ENCODE measurements at places on chromosomes 7 and 10.
A peak's percentile ranks its signal among the peaks of the same experiment; 100 is the strongest.

DNA sequence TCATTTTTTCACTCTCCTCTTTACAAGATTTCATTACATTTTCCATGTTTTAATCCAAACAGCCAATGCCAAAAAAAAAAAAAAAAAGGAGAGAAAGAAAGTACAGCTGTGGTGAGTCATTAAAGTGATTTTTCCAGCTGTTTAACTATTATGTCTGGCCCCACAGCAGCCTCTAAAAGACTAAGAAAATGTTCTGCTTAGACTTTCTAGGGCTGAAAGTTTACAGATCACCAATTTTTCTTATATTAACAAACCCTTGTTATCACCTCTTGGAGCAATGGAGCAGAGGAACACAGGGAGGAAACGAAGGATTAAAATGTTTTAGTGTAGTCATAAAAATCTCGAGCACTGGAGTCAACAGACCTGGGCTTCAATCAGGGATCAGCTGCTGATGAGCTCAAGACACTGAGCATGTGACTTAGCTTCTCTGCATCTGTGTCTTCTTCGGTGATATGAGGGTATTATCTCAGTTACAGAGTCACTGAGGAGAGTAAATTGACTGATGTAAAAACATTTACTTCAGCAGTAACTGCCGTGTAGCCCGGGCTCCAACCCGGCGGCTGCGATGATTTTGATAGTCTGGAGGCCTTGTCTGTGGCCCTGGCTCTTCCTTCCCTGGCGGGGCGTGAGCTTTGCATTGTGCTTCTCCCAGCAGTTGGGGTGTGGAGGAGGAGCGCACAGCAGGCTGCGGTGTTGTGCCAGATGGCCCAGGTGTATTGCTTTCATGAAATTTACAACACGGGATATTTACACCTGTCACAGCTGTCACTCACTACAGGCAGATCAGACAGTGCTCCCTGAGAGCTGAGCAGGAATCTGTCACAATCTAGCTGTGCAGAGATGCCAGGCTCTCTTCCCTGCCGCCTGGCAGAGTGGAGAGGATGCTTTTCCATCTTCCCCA, 298.3 kb upstream of the FZD8 start:
- DNase-seq, result no peak

GRCh38 chr10:51141010-51141409, 66.7 kb downstream of the PRKG1 start:
- DNase-seq, result no peak

GRCh38 chr10:35127289-35127891, 744 bp downstream of the CREM start:
- DNase-seq, result peak; percentile 39

GRCh38 chr10:112791447-112791846, 158.6 kb upstream of the TCF7L2 start:
- DNase-seq, result no peak

DNA sequence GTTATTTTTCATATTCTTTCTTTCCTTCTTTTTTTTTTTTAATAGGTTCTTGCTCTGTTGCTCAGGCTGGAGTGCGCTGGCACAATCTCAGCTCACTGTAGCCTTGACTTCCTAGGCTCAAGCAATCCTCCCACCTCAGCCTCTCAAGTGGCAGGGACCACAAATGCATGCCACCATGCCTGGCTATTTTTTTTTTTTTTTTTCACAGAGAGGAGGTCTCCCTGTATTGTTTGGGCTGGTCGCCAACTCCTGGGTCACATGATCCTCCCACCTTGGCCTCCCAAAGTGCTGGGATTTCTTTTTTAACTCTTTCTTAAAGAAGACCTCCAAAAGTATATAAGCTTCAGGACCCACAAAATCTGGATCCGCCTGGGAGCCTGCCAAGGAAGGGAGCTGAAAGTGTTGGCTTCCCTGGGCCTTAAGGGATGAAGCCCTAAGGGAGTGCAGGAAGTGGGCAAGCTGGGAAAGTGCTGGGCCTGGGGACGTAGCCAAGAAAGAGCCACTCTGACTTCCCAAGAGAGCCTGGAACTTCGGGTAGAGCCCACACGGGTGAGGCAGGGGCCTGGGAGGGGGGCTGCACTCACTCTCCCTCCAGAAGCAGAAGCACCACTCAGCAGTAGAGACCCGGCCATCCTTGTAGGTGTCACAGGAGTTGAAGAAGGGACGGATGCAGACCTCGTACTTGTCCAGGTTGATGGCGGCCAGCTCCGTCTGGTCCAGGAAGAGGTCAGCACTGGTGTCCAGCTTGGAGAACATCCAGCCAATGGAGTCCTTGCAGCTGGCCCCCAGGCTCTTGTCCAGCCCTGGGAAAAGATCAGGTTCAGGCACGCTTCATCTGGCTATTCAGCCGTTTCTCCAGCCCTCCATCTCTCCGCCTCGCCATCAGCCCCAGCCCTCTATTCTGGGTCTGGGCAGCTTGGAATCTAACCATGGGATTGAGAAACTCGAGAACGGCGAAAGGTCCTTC, 21.8 kb downstream of the SPOCK2 start:
- no peak for DNase-seq

- no peak for DNase-seq
Measured at GRCh38 chr10:19874190-19874589, 58.0 kb downstream of the PLXDC2 start.

GRCh38 chr10:86087716-86088115, 278.9 kb downstream of the GRID1 start:
- DNase-seq, result no peak

GRCh38 chr10:123743441-123744223, 77.5 kb downstream of the GPR26 start:
- no peak for DNase-seq

- no peak for DNase-seq
Measured at GRCh38 chr7:27194686-27195379, 5.1 kb downstream of the HOXA13 start.

GRCh38 chr10:15943426-15943825, 83.1 kb upstream of the MINDY3 start:
- DNase-seq, result no peak

DNA sequence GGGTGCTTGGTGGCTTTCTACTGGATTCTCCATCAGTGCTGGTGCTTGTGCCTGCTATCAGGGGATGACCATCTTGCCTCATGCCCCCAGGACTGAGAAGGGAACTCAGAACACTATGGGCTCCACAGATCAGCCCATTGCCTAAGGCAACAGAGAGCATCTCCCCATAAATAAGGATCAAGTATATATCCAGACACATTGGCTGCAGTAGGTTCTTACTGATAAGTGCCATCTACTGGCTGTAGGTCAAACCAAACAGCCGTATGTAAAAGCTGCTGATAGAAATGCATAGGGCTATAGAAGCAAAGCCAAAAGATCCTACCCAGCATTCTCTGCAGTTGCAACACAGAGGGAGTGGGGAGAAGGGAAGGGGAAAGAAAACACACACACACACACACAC, 153.7 kb downstream of the CDK14 start:
- no peak for DNase-seq

DNA sequence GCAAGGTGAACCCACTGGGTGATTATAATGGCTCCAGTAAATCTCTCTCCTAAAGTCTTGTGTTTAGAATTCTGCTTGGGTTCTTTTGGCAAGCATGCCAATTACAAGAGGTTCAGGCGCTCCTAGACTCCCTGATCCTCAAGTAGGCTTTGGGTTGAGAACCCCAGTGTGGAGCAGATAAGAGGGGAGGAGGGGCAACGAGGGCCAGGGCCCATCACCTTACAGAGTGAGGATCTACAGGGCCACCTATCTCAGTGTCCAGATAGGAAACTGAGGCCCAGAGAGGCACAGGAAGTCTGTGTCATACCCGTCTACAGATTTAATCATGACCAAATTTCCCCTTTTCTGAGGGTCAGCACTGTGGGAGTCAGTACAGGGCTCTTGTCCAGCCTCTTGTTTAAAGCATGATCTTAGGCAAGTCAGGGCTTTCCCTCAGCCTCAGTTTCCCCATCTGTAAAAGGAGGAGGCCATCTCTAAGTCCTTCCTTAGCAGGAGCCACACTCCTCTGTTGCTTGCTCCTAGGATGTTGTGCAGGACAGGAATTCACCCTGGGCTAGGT, 4.4 kb downstream of the TACR2 start:
- DNase-seq, result no peak

- DNase-seq, result no peak
Measured at GRCh38 chr7:38413784-38414183, 140.3 kb upstream of the TARP start.

GRCh38 chr10:9834434-9834833, 1183.2 kb upstream of the CELF2 start:
- no peak for DNase-seq

GRCh38 chr10:83617692-83618545, 521.4 kb upstream of the GHITM start:
- DNase-seq, result no peak

GRCh38 chr7:113087071-113087998, 708 bp upstream of the GPR85 start:
- DNase-seq, result no peak

DNA sequence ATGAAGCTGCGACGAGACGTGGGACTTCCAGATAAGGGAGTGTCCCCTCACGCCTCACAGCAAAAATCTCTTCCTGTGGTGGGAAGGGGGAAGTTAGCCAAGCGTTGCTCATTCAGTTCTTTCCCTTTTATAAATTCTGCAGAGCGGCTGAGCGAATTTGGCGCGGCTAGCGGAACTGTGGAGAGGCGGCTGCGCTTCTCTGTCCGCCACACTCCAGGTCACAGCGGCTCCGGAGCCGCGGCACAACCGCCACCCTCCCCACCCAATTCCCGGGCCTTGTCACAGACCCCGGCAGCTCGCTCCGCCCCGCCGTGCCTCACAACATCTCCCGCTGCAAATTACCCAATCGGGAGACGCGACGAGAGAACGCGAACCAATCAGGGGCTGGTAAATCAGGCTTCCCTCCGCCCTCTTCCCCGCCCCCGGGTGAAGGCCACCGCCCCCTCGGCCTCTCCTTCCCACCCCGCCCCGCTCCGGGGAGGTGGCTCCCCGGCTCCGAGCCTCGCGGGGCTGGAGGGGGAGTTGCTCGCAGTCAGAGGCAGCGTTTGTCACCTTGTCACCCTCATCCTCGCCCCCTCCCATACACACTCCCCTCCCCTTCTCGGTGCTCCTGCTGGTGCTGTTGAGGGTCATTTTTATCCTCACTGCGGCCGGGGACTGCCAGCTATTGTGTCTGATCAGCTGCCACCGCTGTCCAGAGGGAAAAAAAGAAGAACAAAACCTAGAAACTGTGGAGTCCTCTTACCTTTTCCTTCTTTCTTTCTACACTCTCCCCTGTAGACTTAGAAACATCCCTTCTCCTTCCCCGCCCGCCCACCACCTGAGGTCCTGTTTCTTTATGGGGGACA, 918 bp upstream of the ARHGAP21 start:
- DNase-seq, result peak; percentile 97

DNA sequence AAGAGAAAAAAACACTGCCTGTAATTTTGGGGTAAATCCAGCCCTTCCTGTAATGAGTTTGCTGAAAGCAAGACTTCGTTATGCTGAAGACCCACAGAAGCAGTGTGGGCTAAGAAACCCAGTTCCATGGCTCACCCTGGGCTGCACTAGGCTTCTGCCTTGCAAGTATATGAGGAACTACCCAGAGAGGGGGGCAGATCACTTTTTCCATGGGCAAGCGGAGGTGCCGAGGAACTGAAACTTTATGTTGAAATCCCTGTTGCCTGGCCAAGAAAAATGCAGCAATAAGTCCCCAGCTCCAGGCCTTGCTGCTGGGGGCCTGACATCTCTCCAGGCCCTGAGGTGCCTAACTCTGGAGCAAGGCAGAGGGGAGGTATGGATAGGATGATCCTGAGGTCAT, 8.5 kb downstream of the RASSF4 start:
- no peak for DNase-seq
